ENCODE measurements at places on chromosomes 4 and X. TPM values are rescaled to one million over a fixed set of nuclear protein-coding genes. Genes with fewer than 3 reads are reported as not detected.

- no peak overlapping the region for H3K27ac ChIP-seq
- peaks cover 2% of the 10 kb centered on the region for H3K4me1 ChIP-seq
- H3K27me3 ChIP-seq = no peaks in the 10 kb centered on the region
Observed at GRCh38 chr4:174260099-174260498, 23.4 kb downstream of the FBXO8 start.

Gene CDX4
- total RNA-seq = not detected

DNA sequence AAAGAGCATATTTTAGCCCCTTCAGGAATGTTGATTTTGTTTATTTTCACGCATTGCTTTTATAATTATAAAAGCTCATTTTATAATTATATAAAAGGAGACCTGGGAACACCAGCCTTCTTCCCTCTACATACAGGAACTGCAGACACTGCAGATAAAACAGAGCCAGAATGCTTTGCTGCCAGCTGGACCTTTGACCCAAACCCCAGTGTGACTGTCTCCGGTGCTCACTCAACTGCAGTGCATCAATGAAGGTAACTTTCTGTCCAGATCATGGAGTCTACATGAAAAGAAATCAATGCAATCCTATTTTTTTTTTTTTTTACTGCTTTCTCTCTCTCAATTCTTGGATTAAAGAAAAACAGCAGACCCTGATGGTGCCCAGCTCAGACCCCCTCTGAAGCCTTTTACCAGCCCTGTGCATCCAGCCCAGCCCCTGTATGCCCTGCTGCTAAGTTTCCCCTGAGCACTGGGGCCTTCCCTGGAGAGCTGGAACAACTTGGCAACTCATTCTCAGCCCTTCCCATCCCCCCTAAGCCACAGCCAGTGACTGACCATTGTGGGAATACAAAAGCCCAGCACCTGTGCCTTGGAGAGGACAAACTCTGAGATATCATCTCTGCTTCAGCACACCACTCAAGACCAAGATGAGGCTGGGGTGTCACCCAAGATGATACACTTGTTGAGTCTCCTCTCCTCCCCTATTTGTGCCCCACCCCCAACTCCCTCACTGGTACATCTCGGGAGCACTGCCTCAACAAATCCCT is 182.1 kb downstream of the EVC2 start:
- no peaks in the 10 kb centered on the region for H3K4me1 ChIP-seq
- H3K27me3 ChIP-seq = no peaks in the 10 kb centered on the region
- no peak for DNase-seq

Gene SSX1
- not detected for total RNA-seq

- H3K27me3 ChIP-seq = no peaks in the 10 kb centered on the region
- no peak overlapping the region for H3K4me3 ChIP-seq
- H3K36me3 ChIP-seq = no peaks in the 10 kb centered on the region
- no peak overlapping the region for H3K27ac ChIP-seq
- no peak for DNase-seq
- H3K4me1 ChIP-seq = no peaks in the 10 kb centered on the region
Observed at GRCh38 chr4:34372815-34373214, 1871.5 kb downstream of the ARAP2 start.

Gene STATH
- total RNA-seq = not detected

DNA sequence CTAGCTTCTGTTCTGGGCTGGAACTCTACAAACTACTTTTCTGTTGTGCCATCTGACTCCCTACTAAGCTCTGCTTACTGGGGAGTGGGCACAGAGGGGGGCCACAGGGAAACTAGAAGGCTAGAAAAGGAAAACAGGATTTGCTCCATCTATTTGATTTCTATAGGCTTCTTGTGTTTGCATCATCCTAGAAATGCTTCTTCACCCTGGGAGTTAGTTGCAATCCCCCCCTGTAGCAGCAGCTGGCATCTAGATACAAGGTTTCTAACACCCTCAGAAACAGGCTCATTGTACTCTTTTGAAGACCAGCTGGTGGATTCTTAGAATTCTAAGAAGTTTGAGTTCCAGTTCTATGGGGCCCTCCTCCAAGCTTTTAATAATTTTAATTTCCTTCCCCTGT is 213.4 kb downstream of the TMA16 start:
- no peaks in the 10 kb centered on the region for H3K27me3 ChIP-seq
- H3K27ac ChIP-seq = no peak overlapping the region
- H3K36me3 ChIP-seq = no peaks in the 10 kb centered on the region
- no peaks in the 10 kb centered on the region for H3K4me1 ChIP-seq
- no peak for DNase-seq

Data from activated CD4-positive, alpha-beta memory T cell treated with anti-CD3 and anti-CD28 coated beads, Interleukin-2, amount 10 ng/mL, durations not matched to agents 7 days and 5 days (primary cell).